ENCODE measurements at places on chromosomes 6 and 20. TPM values are rescaled to one million over a fixed set of nuclear protein-coding genes. Genes with fewer than 3 reads are reported as not detected.

Gene CFB
- 8.5 TPM for total RNA-seq

Gene C20orf144
- total RNA-seq: not detected

Gene MCUR1
- total RNA-seq: 29.4 TPM

Gene HTR1B
- total RNA-seq: not detected

Gene SLC35F1
- total RNA-seq: 0.29 TPM

Gene TPBG
- 4.4 TPM for total RNA-seq

Gene LY6G5C
- 3.2 TPM for total RNA-seq

DNA sequence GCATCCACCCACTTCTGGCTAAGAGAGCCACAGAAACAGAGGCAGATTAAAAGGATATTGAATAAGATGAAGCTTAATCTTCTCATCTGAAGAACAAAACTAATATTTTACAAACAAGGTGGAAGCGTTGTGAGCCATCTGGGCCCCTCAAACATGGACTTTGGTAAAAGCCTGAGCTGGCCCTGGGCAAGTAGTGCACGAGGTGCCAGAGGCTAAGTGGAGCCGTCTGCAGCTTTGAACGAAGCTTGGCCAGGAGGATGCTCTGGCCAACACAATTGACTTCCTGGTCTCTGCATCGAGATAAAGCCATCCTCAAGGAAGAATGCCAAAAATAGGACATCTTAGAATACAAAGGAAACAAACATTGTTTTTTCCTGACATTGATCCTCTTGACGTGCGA, 53.2 kb upstream of the PLEKHG1 start:
- DNase-seq: no peak

GRCh38 chr6:23584134-23584763, 541.8 kb upstream of the NRSN1 start:
- DNase-seq: peak; percentile 12

GRCh38 chr6:12024699-12025434, 12.8 kb downstream of the HIVEP1 start:
- no peak for DNase-seq

DNA sequence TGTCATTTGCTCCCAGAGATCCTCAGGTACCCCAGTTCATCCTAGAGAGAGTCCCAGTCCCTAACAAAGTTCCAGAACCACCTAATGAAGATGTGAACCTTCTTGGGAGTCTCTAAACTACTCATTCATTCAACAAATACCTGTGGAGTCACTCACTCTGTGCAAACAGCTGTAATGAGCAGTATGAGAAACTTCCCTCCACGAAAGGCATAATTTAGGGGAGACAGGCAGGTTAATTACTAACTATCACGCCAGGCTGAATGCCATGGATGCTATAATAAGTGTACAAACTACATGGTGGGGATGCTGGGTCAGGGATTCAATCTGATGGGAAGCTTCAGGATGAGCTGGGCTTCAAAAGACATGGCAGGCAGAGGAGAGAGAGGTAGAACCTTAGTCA, 70.1 kb upstream of the AFDN start:
- no peak for DNase-seq

GRCh38 chr6:46039646-46040045, 24.0 kb upstream of the CLIC5 start:
- no peak for DNase-seq

GRCh38 chr6:37130704-37131103, 39.2 kb upstream of the PIM1 start:
- DNase-seq: peak; percentile 47

DNA sequence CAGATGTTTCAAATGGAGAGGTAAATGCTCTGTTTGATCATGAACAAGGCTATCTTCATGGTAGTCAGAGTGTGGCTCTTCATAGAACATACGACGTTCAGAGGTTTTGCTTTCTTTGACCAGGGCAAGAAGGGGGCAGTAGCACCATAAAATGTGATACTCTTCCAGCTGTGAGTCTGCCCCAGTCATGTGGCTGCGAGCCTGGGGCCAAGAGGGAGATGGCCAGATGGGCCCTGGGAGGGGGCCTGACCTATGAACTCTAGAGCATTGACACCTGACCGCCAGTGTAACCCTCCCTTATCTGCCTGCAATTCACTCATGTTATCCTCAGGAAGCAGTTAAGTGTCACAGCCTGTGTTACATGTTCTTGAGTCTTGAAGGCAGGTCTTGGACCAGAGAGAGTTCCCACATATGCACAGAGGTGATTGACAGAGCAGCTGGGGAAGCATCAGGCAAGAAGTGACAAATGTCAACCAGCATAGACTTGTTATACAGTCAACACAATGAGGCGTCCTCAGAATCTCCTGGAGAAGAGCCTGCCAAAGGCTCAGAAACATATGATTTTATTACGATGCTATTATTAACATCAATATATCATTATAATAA, 55.0 kb downstream of the SCML4 start:
- no peak for DNase-seq

- DNase-seq: no peak
Observed at GRCh38 chr20:48092596-48093280, 307.5 kb upstream of the SULF2 start.

GRCh38 chr6:170291271-170292110, 613 bp upstream of the DLL1 start:
- DNase-seq: no peak

- DNase-seq: no peak
Observed at GRCh38 chr20:25205277-25206062, 10.0 kb downstream of the ENTPD6 start.

- no peak for DNase-seq
Observed at GRCh38 chr20:63745424-63745805, 5.8 kb downstream of the SLC2A4RG start.

DNA sequence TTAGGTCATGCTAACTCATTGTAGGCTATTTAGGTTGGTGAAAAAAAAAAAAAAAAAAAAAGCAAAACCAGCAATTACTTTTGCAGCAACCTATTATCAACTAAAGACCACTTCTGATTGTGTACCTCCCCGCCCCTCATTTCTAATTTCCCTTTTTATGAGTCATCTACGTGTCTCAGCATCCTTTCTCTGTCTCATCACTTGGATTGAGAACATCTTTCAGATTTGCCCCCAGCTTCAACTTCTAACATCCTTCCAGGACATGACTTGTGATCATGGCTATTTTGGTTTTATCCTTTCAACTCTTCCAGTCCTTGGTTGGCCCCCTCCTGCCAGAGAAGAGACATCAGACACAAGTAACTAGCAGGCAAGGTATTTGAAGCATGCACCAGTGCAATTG, 156.7 kb upstream of the CCN2 start:
- DNase-seq: no peak

DNA sequence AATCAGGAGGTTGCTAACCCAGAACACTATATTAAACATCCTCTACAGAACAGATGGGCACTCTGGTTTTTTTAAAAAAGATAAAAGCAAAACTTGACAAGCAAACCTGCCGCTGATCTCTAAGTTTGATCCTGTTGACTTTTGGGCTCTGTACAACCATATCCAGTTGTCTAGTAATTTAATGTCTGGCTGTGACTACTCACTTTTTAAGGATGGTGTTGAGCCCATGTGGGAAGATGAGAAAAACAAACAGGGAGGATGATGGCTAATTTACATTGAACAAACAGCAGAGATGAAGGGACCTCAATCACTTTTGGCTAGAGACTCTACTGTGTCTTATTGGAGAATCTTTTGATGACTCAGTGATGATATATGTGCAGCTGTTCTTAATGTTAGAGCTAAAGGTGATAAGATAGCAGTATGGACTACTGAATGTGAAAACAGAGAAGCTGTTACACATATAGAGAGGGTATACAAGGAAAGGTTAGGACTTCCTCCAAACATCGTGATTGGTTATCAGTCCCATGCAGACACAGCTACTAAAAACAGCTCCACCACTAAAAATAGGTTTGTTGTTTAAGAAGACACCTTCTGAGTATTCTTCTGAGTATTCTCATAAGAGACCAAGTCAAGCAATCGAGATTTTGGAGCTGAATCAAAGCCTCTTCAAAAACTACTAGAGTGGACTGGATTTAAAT, 201.2 kb upstream of the SHLD1 start:
- no peak for DNase-seq

DNA sequence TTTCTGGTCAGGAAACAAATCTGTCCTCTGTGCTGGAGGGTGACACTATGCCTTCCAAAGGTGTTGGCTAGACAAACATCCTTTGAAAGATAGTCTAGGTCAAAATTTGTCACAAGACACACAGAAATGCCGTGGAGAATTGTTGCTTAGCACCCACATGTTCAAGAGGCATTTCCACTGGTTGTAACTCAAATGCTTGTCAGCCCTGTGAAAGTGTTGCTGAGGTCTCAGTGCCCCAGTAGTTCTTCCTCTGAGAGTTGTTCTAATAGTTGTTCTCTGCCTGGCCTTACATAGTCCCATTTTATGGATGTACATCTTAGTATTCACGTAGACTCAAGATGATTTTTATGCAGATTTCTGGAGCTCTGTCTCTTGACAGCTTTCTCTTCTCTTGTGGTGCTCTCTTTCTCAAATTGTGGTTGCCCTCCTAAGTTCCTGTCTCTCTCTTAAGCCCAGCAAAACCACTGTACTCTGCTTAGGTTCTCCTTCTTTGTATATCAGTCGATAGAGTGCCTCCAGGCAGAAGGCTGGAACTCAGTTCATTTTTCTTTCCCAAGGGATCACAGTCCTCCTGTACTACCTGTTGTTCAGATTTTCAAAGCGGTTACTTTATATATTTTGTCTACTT, 39.5 kb upstream of the REV3L start:
- no peak for DNase-seq

GRCh38 chr6:52539607-52540006, 37.3 kb downstream of the TRAM2 start:
- DNase-seq: no peak

GRCh38 chr6:151388997-151389617, 2.3 kb downstream of the ZBTB2 start:
- DNase-seq: no peak

- DNase-seq: no peak
Observed at GRCh38 chr6:166307082-166308032, 835 bp downstream of the PRR18 start.

GRCh38 chr6:117206944-117207687, 58.2 kb upstream of the VGLL2 start:
- DNase-seq: no peak
